Activated CD8-positive, alpha-beta memory T cell treated with anti-CD3 and anti-CD28 coated beads for 48 hours (primary cell): ENCODE measurements at places on chromosomes 7 and 10.

- DNase-seq: no peak
Measured at GRCh38 chr10:95364342-95364741, 73.5 kb upstream of the PDLIM1 start.

DNA sequence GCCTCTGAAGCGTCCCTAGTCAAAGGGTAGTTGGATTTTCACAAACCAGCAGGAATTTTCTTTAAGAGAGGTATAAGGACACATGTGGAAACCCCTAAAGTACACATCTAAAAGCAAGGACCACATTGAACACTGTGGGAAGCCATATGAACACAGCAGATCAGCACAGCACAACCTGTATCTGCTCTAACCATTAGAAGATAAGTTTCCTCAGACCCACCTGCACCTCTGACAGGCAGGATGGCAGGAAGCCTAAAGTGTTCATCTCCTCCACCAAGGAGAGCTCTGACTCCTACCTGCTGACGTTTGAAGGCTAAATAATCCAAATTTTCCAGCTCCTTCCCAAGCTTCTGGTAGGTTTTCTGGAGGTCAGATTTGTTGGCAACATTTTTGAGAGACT is 174.4 kb downstream of the CTNNA3 start:
- DNase-seq: no peak

- no peak for DNase-seq
Measured at GRCh38 chr7:4203626-4204512, 478.2 kb upstream of the FOXK1 start.

GRCh38 chr10:99775850-99776249 is 6.6 kb upstream of the ABCC2 start:
- no peak for DNase-seq

DNA sequence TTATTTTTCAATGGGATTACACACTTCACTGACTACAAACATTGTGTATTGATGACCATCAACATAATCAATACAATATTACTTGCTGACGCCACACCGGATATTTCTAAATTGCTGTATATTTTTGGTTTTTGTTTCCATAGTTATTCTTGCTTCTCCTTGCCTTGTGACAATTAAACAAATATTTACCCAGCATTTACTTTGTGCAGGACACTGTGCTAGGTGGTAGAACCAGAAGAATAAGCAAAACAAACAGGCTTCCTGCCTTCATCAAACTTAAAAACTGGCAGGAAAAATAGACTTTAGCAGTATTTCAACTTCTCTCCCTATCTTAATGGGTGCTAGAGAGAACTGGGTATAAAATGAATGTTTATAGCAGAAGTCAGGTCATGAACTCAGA is 50.6 kb downstream of the ZNF277 start:
- DNase-seq: no peak

GRCh38 chr7:140058517-140058916 is 4.2 kb downstream of the PARP12 start:
- no peak for DNase-seq

GRCh38 chr10:130764651-130765050 is 546.9 kb downstream of the TCERG1L start:
- DNase-seq: no peak

DNA sequence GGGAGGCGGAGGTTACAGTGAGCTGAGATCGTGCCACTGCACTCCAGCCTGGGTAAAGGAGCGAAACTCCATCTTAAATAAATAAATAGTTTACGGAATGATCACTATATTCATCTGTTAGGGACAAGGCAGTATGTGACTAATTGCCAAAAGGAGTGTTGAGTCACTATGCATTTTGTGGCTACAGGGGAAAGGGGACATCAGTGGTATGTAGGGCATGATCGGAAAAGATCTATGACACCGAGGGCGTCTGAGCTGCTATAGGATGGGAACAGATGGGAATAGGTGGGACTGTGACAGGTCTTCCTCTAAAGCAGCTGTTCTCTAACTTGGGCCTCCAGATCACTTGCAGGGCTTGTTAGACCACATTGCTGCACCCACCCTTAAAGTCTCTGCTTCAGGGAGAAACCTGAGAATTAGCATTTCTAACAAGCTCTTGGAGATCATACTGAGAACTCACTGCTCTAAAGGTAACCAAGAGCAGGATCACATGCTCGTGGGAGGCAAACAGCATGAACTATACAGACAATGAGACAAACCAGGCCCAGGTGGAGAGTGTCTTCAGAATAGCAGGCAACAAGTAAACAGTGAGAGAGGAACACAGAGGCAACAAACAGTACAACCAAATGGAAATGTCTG is 65.1 kb upstream of the ITGA8 start:
- DNase-seq: no peak

- DNase-seq: no peak
Measured at GRCh38 chr7:18126281-18126680, 98.6 kb upstream of the PRPS1L1 start.

GRCh38 chr7:137003566-137003965 is 135.1 kb downstream of the CHRM2 start:
- no peak for DNase-seq

GRCh38 chr7:24834128-24834798 is 77.0 kb upstream of the GSDME start:
- DNase-seq: no peak

- no peak for DNase-seq
Measured at GRCh38 chr10:63720676-63721075, 199.5 kb downstream of the REEP3 start.

DNA sequence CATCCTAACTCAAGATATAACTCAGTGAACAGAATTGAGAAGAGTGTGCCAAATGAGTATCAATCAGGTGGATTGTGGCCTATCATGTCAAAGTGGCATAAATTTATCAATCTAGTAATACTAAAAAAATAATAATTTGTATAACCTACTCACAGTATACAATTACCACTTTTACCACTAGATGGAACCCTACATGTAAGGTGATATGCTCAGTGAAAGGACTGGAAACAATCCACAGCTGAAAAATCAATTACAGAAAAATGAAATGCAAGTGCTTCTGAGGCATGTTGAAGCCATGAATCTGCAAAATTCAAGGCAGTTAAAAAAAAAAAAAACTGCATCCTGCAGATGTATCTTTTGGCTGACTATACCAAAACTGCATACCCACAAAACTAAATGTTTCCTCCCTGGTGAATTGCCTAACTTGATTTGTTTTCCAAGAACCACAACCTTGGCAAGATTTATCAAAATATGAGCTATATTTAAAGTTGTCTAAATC is 13.9 kb downstream of the ARHGAP19 start:
- no peak for DNase-seq

DNA sequence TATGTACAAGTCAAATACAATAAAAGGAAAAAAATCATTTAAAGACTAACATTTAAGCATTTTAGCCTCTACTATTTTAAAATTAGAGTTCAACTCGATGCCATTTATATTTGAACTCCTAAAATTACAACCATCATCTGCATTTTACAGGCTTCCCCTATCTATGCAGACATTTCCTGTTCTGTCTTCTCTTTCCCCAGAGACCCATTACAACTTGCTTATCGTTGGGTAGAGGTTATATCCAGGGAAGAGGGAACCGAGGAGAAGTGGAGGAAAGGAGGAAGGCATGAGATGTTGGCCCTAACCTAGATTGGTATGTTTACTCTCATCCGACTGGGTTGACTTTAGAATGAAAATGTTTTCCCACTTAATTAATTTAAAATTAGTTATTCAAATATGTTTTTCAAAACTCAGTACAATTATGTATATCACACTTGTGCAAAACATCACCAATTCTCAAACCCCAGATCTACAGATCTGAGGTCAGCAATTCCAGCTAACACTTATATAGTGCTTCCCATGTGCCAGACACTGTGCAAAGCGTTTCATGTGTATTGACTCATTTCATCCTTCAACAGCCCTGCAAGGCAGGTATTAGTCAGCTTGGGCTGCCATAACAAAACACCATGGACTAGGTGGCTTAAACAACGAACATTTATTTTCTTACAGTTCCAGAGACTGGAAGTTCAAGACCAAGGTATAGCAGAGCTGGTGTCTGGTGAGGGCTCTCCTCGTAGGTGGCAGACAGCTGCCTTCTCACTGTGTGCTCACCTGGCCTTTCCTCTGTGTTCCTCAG is 27.3 kb upstream of the HERPUD2 start:
- DNase-seq: no peak
